ENCODE measurements at places on chromosomes 16 and 17. TPM values are rescaled to one million over a fixed set of nuclear protein-coding genes. Genes with fewer than 3 reads are reported as not detected.

- DNase-seq = peak; percentile 65
Observed at GRCh38 chr17:41972571-41973407, 6.2 kb downstream of the CNP start.

GRCh38 chr17:21686165-21687015, 5.9 kb upstream of the KCNJ18 start:
- no peak for DNase-seq

GRCh38 chr17:34980681-34981537, 597 bp downstream of the LIG3 start:
- no peak for DNase-seq

GRCh38 chr16:28120754-28121153, 57.2 kb upstream of the GSG1L start:
- DNase-seq = no peak

DNA sequence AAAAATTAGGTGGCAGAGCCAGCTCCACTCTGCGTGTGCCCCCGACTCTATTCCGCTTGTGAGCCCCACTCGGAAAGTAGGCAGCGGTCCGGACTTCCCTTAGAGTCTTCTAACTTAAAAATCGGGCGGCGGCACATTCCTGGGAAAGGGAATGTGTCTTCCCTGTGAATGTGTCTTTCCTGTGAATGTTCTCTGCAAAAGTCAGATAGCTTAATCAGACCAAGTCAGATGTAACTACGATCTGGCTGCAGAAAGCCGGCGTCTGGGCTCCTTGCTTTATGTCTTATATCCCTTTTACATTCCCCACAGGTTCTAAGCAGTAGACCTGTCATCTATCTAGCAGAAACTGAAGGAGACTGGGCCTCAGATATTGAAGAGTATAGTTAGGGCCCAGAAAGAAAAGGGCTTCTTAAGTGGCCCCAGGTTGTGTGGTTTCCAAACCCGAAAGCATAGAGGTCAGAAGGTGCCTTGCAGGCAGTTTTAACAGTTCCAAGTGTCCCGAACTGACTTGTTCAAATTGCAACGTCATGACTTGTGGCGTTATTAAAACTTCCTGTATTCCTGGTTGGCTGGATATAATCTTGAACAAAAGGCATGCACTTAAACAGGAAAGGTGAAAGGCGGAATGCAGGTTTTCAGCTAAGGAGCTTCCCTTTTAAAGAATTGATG, 601 bp downstream of the PHKB start:
- DNase-seq = no peak

DNA sequence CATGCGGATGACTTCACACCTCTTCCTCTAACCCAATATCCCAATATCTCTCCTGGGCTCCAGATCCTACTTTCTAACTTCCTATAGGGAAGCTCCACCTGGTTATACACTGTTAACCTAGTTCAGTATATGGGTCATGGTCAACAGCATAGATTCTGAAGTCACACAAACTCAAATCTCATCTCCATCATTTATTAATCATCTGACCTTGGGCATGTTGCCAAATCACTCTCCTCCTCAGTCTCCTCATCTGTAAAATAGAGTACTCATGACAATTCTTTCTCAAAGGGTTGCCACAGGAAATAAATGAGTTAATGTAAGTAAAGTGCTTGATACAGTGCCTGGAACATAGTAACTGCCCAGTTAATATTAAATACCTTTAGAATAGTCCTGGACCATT, 593 bp upstream of the CD300E start:
- DNase-seq = no peak

GRCh38 chr16:20612551-20613480, 36.6 kb upstream of the ACSM2B start:
- no peak for DNase-seq

GRCh38 chr16:87324411-87325275, 7.5 kb upstream of the C16orf95 start:
- peak; percentile 85 for DNase-seq

GRCh38 chr17:57288773-57289121, 32.4 kb downstream of the MSI2 start:
- DNase-seq = no peak

DNA sequence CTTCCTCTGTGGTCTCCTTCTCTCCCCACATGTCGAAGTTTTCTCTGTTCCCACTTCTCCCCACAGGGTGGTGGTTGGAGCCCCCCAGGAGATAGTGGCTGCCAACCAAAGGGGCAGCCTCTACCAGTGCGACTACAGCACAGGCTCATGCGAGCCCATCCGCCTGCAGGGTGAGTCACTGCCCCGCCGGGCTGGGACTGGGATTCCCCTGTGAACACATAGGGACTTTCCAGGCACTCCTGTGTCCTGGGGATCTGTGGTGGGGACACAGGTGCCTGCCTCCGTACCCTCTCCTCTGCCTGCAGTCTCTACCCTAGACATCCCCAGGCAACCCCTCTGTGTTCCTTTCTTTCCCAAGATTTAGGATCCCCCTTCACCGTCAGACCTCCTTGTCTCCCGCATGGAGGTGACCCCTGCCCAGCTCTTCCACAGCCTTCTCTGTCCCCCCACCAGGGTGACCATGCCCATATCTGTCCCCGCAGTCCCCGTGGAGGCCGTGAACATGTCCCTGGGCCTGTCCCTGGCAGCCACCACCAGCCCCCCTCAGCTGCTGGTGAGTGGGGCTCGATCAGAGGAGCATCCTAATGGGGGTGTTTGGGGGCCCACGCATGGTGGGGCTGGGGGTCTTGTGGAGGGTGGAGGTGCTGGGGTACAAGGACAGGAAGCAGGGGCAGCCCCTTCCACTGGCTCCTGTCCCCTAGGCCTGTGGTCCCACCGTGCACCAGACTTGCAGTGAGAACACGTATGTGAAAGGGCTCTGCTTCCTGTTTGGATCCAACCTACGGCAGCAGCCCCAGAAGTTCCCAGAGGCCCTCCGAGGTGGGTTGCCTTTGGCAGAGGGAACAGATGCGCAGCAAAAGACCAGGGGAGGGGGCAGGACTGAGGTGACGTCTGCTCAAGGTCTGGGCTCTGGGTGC, 5.8 kb downstream of the ITGAM start:
- no peak for DNase-seq

DNA sequence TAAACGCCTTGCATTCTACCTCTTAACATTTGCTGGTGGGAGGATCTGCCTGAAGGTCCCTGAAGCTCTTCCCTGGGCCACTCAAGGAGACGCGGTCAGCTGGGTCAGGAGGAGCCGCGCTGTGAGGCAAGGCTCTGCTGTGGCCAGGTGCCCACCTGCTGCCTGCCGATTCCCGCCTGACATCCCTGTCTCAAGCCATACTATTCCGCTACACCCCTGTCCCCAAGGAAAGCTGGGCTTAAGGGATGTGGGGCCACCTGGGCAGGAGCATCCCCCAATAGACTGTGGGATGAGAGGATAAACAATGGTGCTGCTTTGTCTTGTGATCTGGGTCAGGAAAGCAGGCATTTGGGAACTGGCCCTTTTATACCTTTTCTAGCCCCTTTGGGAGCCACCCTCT, 5.1 kb downstream of the TPPP3 start:
- DNase-seq = no peak

DNA sequence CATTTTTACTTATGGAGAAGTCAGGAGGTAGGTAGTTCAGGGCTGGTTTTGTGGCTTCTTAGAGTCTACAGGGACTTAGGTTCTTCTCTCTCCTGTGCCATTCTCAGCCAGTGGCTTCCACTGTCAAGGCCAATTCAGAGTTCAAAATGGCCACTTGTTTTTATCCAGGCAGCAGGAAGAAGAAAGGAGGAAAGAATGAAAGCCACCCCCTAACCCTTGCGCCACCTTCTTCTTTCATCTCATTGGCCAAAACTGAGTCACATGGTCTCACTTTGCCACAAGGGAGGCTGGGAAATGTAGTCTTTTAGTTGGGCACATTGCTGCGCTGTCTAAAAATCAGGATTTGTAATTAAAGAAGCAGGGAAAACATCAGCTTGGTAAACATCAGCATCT, 60.8 kb upstream of the MED9 start:
- no peak for DNase-seq

- DNase-seq = no peak
Observed at GRCh38 chr17:80190716-80191115, 20.9 kb downstream of the CARD14 start.

DNA sequence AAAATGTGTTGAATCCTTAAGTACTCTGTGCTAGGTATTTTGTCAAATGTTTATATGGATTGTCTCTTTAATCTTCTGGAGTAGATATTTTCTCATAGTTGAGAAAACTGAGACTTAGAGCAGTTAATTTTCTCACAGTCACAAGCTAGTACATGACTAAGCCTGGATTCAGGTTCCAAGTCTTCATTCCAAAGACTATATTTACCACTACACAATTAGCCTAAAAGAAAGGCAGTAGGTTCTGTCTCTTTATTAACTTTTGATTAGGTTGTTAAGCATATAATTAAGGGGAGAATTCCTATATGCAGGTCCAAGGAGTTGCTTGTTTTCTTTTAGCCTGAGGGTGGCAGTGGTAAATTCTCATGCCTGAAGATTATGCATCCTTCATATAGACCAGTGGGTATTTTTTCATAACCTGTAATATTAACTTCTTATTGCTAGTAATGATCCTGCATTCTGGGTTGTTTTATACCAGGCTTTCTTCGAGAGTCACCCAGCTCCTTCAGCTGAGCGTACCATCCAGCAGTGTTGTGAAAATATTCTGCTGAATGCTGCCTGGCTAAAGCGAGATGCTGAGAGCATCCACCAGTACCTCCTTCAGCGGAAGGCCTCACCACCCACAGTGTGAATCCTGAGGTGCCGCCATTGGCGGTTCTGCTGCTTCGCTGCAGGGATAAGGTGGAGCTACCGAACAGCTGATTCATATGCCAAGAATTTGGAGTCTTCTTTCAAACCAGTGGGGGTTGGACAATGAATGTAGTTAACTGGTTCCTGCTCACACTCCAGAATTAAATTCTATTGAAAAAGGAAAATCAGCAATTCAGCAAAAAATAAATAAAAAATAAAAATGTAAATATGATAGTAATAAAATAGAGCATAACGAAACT, 28.2 kb upstream of the KPNB1 start:
- DNase-seq = no peak

DNA sequence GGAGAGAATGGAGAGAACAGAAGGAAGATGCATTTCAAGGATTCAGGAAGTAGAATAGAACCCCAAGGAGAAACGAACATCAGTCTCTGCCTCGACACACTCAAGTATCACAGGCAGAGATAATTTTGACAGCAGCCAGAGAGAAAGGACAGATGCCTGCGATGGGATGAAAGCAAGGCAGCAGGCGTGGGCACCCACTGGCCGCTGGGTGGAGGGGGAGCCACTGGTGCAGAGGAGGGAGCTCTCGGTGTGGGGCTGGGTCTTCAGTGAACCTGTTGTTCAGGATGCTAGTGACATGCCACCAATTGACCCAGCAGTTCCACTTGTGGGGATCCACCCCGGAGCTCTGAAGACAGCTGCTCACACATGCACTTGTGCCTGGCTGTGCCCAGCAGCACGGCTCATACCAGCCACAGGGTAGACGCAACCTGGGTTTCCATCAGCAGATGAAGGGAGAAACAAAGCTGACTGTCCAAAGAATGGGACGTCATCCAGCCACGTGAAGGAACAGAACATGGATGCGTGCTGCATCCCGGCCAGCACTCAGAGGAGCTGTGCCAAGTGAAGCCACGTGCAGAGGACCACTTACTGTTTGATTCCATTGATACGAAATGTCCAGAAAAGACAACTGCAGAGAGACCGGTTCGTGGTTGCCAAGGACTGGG, 127.0 kb downstream of the BANP start:
- peak; percentile 56 for DNase-seq

- DNase-seq = no peak
Observed at GRCh38 chr17:62121025-62121730, 56.1 kb upstream of the MED13 start.

DNA sequence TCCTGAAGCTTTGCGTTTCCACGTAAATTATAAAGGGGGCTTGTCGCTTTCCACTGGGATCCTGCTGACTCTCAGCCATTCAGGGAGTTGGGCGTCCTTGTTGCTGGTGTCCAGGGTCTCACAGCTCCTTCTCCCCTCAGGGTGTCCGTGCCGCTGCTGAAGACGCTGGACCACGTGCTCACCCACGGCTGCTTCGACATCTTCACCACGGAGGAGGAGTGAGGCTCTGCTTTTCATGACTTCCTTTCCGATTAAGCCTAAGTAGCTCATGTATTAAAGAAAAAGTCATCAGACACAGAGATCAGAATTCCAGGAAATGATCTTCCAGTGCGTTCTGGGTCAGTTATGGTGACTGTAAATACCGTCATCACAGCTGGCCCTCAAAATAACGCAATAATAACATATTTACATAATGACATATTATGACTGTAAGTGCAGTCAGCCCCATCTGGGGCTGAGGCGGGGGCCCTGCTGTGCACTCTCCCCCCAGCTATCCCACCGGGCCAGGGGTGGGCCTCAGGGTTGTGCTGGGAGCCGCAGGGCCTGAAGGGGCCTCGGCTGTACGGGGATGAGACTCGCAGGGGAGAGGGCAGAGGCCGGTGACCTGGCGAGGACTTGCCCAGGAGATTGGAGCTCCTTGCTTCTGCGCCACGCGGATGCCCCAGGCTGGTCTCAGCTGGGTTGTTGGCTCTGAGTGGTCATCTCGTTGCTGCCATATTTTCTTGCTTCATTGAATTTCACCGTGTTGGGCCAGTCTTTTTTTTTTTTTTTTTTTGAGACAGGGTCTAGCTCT, 92.9 kb upstream of the ZNF750 start:
- DNase-seq = peak; percentile 77

- DNase-seq = peak; percentile 39
Observed at GRCh38 chr17:81983639-81984373, 6.4 kb downstream of the ASPSCR1 start.

- no peak for DNase-seq
Observed at GRCh38 chr16:89417352-89417751, 73.0 kb downstream of the ANKRD11 start.

DNA sequence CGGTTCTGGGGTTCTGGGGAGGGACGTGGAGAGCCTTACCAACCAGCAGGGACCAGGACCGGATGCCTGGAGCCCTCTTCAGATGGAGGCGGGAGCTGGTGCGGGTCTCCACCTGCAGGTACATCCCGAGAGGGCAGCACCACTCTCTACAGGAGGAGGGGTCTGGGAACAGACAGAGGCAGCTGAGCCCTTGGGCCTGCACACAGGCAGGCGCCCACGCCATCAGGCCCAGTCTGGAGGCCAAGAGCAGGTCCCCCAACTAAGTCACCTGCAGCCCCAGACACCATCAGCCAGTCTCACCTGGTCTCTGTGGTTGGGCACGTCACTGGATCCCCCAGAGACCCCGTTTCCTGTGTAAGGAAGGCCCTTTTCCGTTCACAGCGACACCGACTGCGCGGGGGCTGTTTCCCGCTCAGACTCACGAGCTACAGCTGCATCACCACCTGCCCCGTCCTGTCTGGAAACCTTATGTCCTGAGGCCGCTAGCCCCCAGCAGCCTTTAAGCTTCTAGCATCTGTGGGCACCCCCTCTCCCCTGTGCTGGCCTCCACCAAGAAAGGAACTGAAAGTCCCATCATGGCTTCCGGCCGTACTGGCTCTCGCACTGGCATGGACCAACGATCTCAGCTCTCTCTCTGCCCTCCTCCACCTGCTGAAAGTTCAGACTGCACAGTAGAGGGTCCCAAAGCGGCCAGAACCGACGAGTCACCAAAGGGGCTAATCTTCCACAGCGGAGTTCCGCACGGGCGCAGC, 1.2 kb downstream of the CYBC1 start:
- DNase-seq = no peak

TEX19 gene
- total RNA-seq = not detected

HS3ST3B1 gene
- 27.1 TPM for total RNA-seq

PLA2G10 gene
- total RNA-seq = not detected

XYLT1 gene
- 18.7 TPM for total RNA-seq

GUCY2D gene
- total RNA-seq = not detected

EVPL gene
- not detected for total RNA-seq

TELO2 gene
- total RNA-seq = 30.9 TPM

HES7 gene
- total RNA-seq = 0.70 TPM

TERB1 gene
- not detected for total RNA-seq

SULT1A2 gene
- total RNA-seq = not detected

HEXIM1 gene
- total RNA-seq = 35.9 TPM

LASP1 gene
- total RNA-seq = 593 TPM

GDPD3 gene
- total RNA-seq = 3.2 TPM
